ENCODE measurements at places on chromosomes 2 and 18. TPM values are rescaled to one million over a fixed set of nuclear protein-coding genes. Genes with fewer than 3 reads are reported as not detected.

Gene THAP4
- total RNA-seq = 26.4 TPM

Gene CCDC121
- total RNA-seq = 7.0 TPM

DNA sequence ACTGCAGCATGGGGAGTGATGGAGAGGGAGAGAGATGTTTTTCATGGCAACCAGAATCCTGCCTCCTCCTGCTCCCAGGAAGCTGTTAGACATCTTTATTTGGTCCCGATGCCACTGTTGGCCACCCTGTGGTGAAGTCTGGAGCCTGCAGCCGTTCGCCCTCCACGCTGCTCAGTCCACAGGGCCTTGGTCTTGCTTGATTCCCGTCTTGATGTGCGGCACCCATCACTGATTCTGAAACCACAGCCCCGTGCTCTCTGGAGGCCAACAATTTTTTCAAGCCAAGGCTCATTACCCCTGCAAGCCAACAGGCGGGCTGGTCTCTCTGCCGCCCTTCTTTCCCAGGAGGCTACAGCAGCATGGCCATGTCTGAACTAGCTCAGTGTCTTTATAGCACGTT lies 24.5 kb downstream of the SIGLEC15 start:
- no peak for DNase-seq

DNA sequence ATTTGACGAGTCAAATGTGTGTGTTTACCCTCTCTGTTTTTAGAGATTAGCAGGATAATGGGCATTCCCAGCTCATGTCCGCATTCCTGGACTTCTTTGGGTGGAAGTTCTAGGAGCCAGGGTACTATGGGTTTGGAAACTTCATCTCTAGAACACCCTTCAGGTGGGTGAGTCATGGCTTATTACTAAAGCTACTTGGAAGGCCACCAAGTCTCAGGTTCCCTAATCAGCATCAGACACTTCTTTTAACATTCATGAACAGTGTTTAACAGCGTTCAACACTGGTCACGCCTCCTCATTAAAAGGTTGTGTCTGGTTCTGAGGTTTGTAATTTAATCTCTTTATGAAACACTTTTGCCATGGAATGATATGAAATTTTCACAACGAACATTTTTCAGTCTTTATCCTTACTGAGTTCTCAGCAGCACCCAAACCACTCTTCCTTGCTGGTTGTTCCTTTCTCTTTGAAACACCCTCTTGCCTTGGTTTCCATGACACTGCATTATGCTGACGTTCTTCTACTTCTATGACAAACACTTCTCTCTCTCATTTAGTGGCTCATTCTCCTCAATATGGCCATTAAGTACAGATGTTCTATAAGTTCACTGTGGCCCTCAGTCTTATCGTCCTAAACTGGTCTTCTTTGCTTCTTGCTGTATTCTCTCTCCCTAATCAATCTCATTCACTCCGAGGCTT lies 49.3 kb downstream of the MMADHC start:
- DNase-seq = no peak

DNA sequence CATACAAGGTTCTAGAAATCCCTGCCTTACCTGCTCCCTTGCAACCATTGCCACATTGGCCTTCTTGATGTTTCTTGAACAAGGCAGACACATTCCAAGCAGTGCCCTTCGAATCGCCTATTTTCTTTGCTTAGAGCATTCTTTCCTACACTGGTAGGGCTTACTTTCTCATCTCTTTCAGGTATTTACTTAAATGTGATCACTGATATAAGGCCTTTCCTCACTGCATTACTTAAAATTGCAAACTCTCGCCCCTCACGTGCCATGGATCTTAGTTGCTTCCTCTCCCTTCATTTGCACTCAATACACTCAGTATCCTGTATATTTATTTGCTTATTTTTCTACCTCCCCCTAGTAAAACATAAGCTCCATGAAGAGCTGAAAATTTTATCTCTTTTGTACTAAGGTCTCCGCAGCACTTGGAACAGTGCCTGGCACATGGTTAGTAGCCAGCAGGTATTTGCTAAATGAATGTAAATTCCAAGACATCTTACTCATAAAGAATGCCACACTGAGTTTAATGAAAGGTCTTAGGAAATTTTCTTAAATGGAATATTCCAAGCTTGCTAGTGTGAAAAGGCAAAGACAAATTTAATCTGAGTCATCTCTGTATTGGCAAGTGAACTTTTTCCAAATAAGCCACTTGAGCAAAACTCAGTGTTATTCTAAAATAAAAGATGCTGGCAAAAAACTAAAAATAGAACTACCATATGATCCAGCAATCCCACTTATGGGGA lies 42.4 kb upstream of the FIGN start:
- DNase-seq = peak; percentile 89
